CD4-positive, alpha-beta T cell treated with Interleukin-1 beta for 1 hour (primary cell): ENCODE measurements at places on chromosomes 16 and 17.

DNA sequence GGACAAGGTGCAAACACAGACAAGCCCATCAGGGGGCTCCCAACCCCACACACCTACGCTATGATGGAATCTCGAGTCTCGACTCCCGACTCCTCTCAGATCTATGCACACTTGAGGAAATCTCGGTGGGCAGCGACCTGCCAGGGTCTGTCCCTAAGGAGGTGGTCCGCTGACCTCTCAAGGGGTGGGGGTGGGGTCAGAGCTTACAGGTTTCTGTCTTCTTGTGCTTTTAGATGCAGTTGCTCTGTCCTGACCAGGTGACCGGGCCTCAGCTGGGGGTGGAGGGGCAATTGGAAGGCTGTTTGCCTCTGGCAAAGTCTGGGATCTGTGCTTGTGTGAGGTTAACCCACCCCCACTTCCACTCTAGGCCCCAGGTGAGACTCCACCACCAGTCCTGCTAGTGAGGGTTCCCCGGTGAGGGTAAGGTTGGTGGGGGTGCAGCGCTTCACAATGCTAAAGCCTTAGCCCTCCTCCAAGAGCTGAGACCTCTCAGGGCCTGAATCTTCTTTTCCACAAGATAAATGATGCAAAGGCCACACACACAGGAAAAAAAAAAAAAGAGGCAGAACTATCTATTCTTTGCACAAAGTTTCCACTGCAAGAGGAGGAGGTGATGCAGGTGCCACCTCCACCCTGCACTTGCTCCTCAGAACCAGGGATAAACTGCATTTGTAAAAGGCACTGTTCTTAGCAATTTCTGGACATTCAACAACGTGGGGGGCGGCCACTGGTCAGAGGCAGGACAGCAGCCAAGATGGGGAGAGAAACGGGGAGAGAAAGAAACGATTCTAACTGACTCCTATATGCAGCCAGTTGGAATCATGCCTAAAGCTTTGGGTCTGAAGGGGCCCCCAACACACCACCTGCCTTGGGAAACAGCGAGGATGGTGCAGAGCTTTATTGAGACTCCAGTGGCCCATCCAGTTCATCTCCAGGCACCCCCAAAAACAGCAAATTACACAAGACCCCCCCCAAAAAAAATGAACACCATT is 4.1 kb downstream of the CISD3 start:
- DNase-seq: no peak

DNA sequence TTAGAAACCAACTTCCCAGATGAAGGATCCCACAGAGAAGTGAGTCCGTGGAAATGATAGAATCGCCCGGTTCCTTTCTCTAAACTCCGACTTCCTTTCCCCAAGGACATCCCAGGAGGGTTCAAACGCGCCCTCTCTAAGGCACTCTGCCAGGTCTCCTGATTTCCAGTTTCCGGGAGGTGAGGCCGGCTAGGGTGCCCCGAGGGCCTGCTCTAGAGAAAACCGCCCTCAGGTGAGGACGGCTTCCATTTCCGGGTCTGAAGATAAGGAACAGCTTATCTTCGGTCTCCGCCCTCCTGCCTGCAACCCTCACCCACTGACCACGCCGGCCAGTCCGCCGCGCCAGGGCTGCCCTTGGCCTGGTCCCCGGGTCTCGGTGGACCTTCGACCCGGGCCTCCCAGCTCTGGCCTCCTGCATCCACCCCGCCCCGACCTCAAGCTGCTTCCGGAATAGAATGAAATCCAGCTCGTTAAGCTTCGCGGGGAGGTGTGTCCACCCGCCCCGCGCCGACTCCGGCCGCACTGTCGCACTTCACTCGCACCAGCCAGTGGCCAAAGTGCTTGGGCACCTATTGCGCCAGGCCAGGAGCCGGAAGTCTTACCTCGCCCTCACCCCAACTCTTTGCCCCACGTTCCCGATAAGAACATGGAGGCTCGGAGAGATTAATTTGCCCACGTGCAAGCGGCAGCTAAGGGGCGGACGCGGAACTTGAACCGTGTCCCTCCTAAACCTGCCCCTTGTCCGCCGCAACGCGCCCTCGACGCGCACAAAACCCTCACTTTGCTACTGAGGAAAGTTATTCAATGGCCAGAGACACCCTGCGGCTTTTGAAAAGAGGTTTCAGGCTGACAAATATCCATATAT is 836 bp upstream of the MMP15 start:
- DNase-seq: peak; percentile 17

GRCh38 chr17:11565591-11565990 is 32.7 kb upstream of the DNAH9 start:
- no peak for DNase-seq

DNA sequence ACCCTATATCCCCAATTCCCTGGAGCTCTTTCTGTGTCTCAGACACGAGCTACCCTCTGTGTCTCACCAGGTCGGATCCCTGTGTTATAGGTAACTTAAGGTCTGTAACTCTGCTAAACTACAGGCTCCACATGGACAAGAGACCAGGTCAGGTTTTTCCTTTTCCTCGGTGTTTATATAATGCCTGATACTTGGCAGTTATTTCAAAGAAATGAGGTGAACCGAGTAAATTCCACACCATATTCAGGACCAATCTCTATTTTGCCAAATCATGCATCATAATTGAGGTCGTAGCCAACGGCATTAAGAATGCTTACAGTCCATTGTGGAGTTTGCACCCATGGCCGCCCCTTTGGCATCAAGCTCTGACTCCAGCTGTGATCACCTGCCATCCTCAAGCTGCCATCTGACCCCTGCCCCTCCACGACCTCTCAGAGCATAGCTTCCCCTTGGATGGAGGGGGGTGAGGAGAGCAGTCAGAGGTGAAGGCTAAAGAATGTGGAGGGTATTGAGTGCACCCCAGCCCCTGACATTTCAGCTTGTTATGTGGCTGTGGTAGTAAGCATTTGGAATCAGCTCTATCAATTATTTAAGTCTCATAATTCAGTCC is 434.7 kb upstream of the RBFOX1 start:
- no peak for DNase-seq

DNA sequence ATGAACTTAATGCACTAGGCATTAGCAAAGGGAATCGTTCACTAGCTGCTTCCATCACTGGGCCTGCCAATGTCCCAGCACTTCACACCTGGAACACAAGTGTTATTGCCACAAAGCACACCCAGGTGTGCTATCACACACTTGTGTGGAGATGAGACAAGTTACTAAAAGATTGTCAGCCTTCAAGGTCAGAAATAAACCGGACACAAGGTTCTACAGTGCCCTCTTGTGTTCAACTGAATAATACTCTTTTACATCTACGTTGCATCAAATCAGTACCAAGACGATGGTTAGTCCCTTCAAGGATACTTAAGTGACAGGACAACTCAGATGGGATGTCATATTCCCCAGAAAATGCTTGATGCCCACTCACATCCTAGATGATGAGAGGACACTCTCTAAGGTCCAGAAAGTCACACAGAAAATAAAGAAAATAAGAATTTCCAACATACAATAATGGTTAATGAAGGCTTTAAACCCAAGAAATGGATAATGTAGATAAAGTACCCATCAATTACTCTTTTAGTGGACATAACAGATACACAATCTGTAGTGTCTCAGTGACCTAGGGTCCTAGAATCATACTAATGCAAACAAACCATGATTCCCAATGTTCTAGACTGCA is 16.4 kb upstream of the GLG1 start:
- no peak for DNase-seq

DNA sequence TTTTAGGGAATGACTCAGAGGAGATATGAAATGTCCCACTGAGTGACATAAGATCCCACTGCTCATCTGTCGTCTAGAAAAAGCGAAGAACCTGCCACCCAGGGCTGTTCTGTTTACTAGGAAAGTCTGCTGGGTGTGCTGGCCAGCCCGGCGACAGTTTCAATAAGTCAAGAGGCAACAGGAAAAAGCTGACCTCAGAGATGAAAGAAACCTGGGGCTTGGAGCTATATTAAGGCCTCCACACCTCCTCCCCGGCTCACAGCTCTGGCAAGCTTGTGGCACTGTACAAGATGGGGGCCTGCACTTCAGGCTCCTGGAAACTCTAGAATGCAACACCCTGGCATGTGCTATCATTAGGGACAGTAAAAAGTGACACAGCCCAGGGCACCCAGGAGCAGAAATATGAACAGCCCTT is 10.6 kb downstream of the ZFHX3 start:
- DNase-seq: no peak

DNA sequence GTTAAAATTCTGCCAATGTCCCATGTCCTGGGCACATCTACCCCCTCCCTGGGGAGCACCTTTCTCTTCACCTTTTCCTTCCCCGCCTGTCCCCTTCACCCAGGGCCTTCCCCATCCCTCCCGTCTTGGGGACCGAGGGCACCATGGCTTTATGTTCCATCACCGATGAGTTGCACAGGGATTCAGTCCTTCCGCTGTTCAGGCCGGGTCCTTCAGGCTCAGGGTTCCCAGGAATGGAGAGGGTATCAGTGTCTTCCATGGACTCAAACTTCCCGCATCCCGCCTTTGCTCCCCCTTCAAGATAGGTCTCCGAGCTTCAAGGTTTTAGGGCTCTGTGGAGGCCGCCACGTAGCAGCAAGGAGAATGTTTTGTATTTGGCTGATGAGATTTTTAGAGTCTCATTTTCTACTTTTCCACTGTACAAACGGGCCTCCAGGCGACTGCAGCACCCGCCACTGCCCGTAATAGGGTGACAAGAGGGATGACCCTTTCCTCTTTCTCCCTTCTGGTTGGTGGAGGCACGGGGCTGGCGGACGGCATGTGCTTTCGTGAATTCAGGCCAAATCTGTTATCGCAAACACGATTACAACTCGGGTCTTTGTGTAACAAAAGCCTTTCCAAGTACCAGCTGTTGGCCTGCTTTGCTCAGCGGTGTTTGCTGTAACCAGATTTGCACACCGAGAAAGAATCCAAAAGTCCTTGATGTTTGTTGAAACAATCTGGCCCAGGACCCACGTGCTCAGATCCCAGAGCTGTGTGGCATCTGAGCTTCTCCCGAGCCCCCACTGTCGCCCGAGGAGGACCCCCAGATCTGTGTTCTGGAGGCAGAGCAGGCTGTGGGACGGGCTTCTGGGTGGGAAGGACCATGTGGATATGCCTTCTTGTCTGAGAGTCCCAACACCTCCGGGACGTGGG is 236.3 kb downstream of the SEC14L1 start:
- DNase-seq: no peak

- no peak for DNase-seq
These were observed 17.4 kb downstream of the ASPSCR1 start for GRCh38 chr17:81994593-81995462.

GRCh38 chr16:65312071-65312470 is 190.2 kb upstream of the CDH11 start:
- no peak for DNase-seq

GRCh38 chr16:90031931-90032673 is 12.8 kb upstream of the DBNDD1 start:
- no peak for DNase-seq

DNA sequence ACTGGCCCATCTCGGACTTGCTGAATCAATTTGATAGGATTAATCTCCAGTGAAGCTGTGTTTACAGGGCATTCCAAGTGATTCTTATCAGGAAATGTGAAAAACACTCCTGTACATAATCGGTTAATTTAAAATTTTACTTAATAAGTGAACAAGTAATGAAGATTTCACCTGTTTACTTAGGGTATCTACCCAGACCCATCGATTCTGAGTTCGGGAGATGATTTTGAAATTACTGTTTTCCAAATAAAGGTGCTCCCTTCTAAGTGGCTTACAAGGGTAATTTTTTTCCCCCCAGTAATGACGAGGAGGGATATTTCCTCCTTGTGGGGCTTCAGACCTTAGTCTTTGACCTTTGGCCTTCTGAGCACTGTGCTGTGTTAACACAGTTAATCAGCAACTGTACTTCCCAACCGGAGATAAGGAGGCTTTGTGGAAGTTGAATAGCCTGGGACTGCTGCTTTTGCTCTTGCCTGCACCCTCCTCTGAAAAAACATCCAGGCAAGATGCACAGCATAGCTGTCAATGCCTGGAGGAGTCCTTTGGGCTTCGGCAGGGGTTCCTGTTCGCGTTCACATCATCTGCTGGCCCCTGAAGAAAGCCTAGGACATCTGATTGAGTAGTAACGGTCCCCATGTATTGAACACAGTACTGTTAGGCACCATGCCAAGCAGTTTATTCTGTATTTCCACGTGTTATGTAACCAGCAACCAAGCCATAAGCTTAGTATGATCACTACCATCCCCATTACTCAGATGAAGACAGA is 1.8 kb downstream of the FAHD1 start:
- DNase-seq: no peak

GRCh38 chr16:5751216-5751615 is 653.6 kb upstream of the EEF2KMT start:
- DNase-seq: no peak

- DNase-seq: peak; percentile 25
These were observed 9.1 kb downstream of the FOXK2 start for GRCh38 chr17:82528484-82529265.

GRCh38 chr16:35750701-35751104 is 2291.3 kb downstream of the TP53TG3F start:
- DNase-seq: no peak

DNA sequence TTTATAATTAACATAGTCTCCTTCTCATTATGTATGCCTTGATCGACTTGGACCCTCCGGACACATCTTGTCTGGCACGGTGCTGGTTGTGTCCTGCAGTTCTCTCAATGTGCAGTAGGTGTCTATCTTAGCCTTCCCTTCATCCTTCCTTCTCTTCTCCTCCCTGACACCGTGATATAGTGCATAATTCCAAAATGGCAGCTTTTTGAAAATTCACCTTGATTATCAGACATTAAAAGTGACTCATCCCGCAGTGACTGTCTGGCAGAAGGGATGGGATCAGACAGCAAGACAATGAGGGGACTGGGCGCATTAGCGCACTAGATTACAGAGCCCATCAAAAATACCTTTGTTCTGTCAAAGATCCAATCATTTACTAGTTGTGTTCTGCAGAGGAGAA is 70.0 kb upstream of the PMFBP1 start:
- DNase-seq: no peak

- DNase-seq: no peak
These were observed 24.0 kb upstream of the SALL1 start for GRCh38 chr16:51175081-51175480.
